ENCODE measurements at places on chromosomes 7 and 10.
A peak's percentile ranks its signal among the peaks of the same experiment; 100 is the strongest.

- DNase-seq, result no peak
- no peaks in the 10 kb centered on the region for H3K4me1 ChIP-seq
- no peak overlapping the region for H3K27ac ChIP-seq
- no peaks in the 10 kb centered on the region for H3K27me3 ChIP-seq
Measured at GRCh38 chr10:18532881-18533535, 118.4 kb downstream of the NSUN6 start.

GRCh38 chr10:110437761-110438341, 59.9 kb upstream of the DUSP5 start:
- H3K36me3 ChIP-seq, result no peaks in the 10 kb centered on the region
- H3K27me3 ChIP-seq, result no peaks in the 10 kb centered on the region
- no peak overlapping the region for H3K4me3 ChIP-seq
- H3K27ac ChIP-seq, result no peak overlapping the region
- peak; percentile 46 for DNase-seq

DNA sequence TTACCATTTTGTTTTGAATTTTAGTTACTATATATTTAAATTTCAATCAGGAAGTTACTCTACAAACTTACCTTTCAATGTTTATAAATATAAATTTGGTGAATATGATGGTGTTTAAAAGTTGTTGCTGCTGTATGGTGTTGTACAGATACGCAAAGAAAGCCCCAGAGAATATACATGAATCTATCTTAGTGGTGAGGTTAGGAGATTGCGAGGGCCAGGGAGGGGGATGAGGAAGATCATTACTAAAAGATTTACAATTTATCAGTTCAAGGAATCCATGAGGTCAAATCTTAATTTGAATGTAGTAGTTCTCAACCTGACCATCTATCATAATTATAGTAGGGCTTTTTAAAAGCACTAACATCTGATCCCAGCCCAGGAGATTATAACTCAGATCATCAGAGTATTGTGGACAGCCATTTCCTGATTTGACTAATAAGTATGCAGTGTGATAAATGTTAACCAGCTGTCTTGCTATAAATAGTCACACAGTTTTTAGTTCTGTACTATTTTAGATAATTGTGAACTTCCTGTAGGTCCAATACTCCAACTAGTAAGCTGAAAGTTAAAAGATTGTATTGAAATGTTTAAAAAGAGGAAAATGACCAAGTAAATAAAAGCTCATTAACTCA, 23.6 kb downstream of the FAM3C start:
- no peak overlapping the region for H3K27ac ChIP-seq
- no peaks in the 10 kb centered on the region for H3K27me3 ChIP-seq
- H3K4me3 ChIP-seq, result no peak overlapping the region
- no peaks in the 10 kb centered on the region for H3K4me1 ChIP-seq

- no peak overlapping the region for H3K4me3 ChIP-seq
- H3K36me3 ChIP-seq, result no peaks in the 10 kb centered on the region
- no peaks in the 10 kb centered on the region for H3K4me1 ChIP-seq
- no peak overlapping the region for H3K27ac ChIP-seq
- DNase-seq, result no peak
Measured at GRCh38 chr7:46694058-46694457, 773.0 kb upstream of the IGFBP3 start.

Data from tibial artery (tissue), 4 donors.